ENCODE measurements at places on chromosomes 16 and 17.

DNA sequence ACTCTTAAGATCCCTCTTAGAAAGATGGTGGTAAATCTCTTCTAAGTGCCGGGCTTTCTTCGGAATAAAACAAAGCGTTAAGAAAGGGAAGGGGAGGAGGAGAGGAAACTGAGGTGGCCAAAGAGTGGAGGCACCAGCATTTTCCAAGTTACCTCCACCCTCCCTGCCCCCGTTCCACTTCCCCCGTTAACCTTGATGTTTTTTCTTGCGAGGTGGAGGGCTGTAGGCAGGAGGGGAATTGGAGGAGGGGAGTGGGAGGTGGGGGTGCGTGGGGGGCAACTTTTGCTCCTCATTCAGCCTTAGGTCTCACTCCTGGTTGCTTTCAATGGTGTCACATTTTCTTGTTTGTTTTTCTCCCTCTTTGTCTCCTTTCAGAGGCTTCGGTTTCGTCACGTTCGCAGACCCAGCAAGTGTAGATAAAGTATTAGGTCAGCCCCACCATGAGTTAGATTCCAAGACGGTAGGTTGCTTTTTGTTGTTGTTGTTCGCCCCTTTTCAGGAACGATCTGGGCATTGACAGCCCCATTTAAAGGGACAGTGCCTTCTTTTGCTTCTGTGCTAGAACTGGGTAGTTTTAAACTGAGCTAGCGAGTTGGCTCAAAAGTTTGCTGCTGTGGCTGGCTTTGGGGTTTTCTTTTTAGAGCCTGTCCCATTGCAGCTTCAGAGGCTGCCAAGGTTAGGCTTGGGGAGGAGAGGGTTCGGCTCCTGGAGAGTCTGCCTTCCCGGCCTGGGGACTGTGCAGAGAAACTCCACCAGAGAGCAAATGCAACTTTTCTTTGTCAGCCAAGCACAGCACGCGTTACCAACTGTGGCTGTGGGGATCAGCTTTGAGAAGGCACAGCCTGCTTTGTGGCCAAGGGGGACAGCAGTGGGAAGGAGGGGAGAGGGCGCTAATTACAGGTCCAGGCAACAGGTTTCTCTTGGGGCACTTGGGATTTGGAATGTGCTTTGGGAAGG is 1.9 kb downstream of the MSI2 start:
- DNase-seq, result no peak

- DNase-seq, result no peak
These were observed 1.8 kb upstream of the APOH start for GRCh38 chr17:66230922-66231591.

DNA sequence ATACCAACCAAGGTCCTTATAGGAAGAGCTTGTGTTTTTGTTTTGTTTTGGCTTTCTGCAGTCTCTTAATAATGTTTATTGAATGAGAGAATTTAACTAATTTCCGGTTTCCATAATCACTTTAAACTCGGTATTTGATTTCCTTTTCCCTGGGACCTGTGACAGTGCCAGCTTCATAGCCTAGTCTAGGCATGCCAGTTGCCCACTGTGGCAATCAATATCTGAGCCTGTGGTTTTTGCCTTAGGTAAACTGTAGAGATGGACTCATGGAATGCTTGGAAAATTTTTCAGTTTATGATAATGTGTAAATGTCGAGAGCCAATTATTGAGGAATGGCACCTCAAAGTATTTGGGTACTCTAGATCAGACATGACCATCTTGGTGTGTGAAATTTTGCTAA is 78.2 kb downstream of the FTO start:
- DNase-seq, result no peak

- no peak for DNase-seq
These were observed 33.3 kb downstream of the ADCY7 start for GRCh38 chr16:50299508-50300105.

DNA sequence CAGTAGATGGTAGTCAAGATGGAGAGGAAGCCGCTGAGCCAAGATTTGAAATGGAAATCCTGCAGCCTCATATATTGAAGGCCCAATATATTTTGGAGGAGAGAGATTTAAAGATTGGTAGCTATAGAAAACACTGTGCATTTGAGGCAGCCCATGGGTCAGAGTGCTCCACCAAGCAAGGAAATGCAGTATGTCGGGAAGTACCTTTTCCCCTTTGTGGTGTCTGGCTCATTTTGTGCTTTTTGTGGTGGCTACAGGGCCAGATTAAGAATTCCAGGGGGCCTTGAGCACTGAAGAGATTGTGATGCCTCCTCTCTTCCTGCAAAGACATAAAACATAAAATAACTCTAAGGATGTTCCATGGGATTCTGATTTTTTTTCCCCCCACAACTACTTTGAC is 39.6 kb downstream of the CDRT15 start:
- no peak for DNase-seq

DNA sequence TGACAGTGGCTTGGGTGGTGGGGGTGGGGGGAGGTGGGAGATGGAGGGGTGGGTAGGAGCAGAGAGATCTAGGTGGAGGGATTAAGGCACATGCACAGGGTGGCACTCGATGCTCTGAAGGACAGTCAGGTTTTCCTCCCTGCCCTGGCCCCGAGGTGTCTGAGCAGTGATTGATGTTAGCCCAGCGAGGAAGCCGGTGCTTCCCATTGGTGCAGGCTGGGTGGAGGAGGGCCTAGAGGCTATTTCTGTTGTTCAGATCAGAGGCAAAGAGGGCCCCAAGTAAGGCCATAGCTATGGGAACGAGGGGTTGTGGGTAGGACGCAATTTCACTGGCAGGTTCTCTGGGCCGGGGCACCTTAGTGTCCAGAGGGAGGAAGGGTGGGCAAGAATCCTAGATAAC is 23.1 kb downstream of the CACNA1G start:
- DNase-seq, result no peak

GRCh38 chr17:65990593-65990992 is 201.3 kb downstream of the CEP112 start:
- no peak for DNase-seq

DNA sequence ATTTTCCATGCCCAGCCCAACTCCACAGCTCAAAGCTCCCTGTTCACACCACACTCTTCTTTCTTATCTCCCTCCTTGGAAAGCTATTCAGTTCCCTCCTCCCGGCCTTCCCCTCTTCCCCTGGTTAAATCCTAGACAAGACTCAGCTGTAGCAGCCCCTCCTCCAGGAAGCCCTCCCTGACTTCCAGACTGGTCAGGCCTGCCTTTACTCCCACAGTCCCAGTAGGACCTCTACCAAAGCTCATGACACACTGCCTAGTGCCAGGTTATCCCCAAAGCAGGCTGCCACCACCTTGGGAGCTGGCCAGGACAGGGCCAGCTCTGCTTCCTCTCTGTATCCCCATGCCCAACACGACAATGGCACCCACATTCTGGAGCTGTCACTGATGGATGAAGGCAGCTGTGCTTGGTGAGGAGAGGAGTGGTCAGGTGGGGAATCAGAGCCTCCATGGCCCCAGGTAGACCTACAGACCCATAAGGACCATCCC is 50.0 kb downstream of the BEAN1 start:
- DNase-seq, result no peak

Data from stimulated activated CD8-positive, alpha-beta memory T cell treated with anti-CD3 and anti-CD28 coated beads, Interleukin-4, amount 100 ng/mL, for 24 hours (primary cell).